ENCODE measurements at places on chromosomes 7 and 10.

DNA sequence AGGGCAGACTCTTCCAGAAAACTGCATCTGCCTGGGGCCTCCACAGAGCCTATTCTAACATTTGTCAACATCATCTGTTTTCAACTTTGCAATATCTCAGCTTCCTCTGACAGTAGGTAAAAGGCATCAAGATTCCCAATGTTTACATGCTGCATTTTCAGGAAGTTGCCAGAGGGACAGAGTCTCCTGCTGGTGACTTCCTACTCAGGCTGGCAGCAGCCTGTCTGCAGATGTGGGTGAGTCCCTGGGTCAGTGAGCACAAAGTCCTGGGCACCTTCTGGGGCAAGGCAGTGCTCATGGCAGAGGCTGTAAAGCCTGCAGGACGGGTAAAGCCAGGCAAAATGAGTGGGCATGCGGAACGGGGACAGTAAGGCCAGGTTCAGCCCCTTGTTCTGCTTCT, 69.4 kb downstream of the EBF3 start:
- no peak for DNase-seq

- no peak for DNase-seq
Measured at GRCh38 chr7:103628742-103629141, 182.7 kb upstream of the SLC26A5 start.

GRCh38 chr10:124085680-124086079, 7.7 kb downstream of the CHST15 start:
- DNase-seq, result no peak

DNA sequence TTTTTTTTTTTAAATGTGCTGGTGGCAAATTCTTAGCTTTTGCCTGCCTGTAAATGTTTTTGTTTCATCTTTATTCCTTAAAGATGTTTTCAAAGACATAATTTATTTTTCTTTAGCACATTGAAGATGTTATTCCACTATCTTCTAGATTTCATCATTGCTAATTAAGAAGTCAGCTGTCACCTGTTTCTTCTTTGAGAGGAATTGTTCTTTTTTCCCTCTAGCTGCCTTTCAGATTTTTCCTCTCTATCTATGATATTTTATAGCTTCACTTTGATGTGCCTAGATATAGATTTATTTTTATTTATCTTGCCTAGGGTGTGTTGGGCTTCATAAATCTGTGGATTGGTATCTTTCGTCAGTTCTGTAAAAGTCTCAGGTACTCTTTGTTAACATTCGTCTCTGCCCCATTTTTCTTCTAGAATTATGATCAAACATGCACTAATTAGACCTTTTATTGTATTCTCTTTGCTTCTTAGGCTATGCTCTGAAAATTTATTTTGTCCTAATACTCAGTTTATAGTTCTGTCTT, 50.0 kb upstream of the GATA3 start:
- no peak for DNase-seq

DNA sequence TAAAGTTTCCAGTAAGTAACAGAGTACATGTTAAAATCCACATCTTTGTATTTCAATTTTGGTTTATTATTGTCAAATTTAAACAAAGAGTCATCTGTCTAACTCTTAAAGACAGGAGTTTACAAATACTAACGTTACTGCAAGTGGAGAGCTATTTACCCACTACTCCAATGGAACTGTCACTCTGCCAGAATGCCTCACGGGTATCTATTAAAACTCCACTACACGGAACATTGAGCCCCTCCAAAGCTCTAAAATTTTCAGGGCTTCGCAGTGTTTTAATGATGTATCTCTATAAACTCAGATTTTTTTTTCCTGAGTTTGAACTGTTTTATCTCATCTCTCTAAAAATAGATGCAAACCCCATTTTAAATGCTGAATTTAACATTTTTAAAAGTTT, 388.7 kb upstream of the SEMA3A start:
- no peak for DNase-seq

- DNase-seq, result no peak
Measured at GRCh38 chr7:143458263-143458662, 15.0 kb downstream of the TAS2R60 start.

GRCh38 chr10:124245806-124246440, 152.5 kb upstream of the CHST15 start:
- no peak for DNase-seq

- no peak for DNase-seq
Measured at GRCh38 chr10:60967854-60968484, 24.0 kb upstream of the RHOBTB1 start.

GRCh38 chr10:58064714-58065528, 202.8 kb downstream of the IPMK start:
- DNase-seq, result peak; percentile 6

DNA sequence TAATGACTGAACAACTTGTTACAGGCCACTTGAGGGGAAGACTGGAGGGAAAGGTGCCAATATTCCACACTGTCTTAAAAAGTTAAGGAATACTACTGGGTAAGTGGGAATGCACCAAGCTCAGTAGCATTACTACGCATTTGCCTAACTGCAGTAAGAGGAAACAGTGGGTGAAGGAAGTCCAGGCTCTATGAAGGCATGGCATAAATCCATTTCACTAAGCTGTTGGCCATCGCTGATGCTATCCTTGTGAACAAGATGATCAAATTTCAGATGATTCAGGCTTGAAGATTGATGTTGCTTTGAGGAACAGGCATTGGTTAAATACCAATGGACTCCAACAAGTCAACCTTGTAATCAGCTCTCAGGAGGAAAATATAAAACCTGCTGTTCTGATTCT, 44.2 kb upstream of the TES start:
- no peak for DNase-seq

DNA sequence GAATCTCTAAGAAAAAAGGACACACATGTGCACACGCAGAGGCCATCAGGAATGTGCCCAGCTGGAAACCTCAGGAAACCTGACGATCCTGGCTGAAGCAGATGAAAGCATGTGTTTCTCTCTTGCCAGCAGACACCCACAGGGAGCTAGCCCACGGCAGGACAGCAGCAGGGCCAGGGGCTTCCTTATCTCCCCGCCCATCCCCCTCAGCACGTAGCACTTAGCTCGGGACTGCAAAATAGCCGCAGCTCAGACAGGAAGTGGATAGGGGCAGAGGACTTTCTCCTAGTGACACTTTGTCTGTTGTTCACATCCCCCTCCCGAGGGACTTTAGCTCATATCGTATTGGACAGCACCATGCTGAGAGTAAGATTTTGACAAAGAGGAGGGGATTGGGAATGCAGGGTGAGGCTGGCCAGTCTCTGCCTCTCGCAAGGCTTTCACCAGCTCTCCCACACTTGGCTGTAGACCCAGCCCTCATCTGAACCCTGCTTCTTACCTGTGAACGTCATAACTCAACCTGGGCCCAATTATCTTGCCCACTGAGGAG, 63.8 kb downstream of the MKI67 start:
- DNase-seq, result no peak

DNA sequence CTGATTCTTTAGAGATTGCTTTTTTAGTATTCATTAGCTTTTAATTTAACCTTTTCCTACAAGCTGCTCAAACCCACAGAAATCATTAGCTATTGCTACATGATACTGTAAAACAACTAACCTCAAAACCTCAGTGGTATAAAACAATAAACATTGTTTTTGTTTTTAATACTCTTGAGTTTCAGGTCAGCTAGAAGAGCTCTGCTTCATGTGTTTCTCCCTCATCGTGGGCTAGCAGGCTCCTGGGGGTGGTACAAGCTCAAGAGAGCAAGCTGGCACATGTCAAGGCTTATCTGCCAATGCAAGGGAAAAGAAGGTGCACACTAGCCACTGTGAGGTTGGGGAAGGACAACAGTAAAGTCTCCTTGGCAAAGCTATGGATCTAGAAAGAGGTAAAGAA, 232.9 kb upstream of the PHF14 start:
- DNase-seq, result no peak

DNA sequence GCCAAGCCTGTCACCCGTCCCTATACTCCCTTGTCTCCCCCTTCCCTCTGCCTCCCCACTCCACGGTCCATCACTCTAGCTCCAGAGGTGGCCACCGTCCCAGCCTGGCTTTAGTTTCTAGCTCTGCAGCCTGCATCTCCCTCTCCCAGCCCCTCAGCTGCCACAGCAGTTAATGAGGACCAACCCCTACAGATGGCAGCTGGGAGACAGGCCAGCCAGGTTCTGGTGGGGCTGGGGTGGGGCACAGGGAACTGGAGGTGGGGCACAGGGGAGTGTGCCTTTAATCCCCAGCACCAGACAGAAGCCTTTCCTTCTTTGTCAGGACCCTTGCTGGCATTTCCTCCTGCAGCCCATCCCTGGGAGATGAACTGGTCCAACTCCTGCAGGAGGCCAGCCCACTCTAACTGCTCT, 21.1 kb downstream of the UNC5B start:
- DNase-seq, result no peak

DNA sequence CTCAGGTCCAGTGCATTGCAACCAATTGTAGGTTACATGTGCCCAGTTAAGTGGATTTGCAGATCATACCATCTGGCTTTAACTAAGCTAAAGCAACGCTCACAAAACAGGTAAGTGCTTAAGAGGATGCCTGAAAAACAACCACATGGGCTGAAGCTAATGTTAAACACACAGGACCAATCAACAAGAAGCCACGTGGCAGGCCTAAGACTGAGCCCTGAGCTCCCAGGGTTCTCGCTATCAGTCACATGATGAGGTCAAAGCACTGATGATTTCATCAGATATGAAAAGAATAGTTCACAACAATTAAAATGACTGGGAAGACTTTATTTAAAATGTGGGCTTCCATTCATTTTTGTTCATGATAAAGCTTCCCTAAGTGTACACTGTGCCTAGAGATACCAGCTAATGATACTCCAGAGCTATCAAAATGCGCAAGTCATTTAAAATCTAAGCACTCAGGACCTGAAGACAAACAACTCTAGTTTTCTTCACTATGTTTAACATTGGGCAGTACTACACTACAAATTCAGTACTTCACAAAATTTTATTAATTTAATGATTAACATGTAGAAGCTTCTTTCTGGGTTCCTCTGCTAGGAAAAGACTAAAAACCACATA, 90.6 kb downstream of the PIP4K2A start:
- DNase-seq, result no peak

DNA sequence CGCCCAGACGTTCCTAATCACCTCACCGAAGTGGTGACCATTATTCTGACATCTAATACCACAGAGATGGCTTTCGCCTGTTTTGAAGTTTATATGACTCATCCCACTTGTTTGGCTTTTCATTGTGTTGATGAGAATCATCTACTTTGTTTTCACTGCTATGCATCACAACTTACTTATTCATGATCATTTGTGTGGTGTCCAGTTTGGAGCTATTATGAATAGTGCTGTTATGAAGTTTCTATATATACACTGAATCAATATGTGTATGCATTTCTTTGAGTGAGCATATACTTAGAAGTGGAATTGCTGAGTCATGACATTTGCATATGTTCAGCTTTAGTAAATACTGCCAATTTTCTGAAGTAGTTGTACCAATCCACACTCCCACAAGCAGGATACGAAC, 38.6 kb upstream of the TNKS2 start:
- DNase-seq, result no peak

- no peak for DNase-seq
Measured at GRCh38 chr7:55574051-55574717, 1.9 kb upstream of the VOPP1 start.

GRCh38 chr7:25381818-25382589, 153.7 kb upstream of the NPVF start:
- no peak for DNase-seq

GRCh38 chr7:78473571-78474301, 675.2 kb downstream of the PHTF2 start:
- no peak for DNase-seq

GRCh38 chr7:43328336-43328735, 215.9 kb downstream of the HECW1 start:
- no peak for DNase-seq

DNA sequence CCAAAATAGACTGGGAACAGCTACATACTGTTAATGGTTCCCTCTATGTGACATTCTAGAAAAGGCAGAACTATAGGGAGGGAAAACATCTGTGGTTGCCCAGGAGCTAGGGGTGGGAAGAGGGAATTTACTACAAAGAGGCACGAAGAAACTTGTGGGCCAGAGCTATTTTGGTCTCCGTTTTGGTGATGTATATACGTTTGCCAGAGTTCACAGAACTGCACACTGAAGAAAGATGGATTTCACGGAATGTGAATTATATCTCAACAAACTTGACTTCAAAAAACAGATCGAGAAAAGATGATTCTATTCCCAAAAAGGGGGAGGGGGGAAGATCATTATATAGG, 386 bp upstream of the AS3MT start:
- no peak for DNase-seq

- no peak for DNase-seq
Measured at GRCh38 chr10:93851169-93851568, 42.6 kb upstream of the SLC35G1 start.

GRCh38 chr10:11746883-11747539, 4.8 kb downstream of the ECHDC3 start:
- DNase-seq, result no peak

- DNase-seq, result no peak
Measured at GRCh38 chr10:108791794-108792474, 1131.4 kb downstream of the XPNPEP1 start.

GRCh38 chr7:64307254-64308015, 6.3 kb upstream of the ZNF736 start:
- DNase-seq, result peak; percentile 98

DNA sequence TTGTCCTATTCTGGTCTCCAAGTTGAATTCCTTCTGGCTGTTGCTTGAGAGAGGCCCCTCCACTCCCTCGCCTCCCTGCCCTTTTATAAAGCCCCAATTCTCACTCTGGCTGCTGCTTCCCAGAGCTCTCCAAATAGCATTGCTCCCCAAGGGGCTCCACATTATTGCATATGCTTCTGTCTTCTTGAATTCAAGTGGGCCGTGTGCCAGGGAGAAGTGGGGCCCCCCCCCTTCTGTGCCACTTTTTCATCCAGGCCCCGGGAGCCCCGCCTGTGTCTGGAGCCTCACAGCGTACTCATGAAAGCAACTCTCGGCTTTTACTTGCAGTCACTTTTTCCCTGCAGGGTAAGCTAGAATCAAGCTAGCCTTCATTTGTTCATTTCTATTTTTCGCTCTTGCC, 265.1 kb downstream of the CCSER2 start:
- DNase-seq, result no peak

DNA sequence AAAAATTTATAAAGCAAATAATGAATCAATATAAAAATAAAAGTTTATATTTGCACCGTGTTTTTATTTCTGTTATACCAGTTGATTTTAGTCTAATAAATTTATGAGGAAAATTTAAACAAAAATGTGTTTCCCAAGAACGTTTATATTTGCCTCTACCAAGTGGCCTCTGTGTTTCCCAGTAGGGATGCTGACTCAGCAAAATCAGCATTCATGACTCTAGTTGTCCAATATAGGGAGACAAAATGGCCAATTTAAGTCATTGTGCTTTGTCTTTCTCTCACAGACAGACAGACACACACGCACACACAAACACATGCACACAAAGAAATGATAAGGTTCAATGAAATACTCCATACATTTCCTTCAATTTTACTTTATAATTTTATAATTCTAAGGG, 942.5 kb upstream of the ZWINT start:
- DNase-seq, result no peak

Measured in hypothalamus (tissue), 51 donors.